ENCODE measurements at places on chromosomes 16 and 17. TPM values are rescaled to one million over a fixed set of nuclear protein-coding genes. Genes with fewer than 3 reads are reported as not detected.

DNA sequence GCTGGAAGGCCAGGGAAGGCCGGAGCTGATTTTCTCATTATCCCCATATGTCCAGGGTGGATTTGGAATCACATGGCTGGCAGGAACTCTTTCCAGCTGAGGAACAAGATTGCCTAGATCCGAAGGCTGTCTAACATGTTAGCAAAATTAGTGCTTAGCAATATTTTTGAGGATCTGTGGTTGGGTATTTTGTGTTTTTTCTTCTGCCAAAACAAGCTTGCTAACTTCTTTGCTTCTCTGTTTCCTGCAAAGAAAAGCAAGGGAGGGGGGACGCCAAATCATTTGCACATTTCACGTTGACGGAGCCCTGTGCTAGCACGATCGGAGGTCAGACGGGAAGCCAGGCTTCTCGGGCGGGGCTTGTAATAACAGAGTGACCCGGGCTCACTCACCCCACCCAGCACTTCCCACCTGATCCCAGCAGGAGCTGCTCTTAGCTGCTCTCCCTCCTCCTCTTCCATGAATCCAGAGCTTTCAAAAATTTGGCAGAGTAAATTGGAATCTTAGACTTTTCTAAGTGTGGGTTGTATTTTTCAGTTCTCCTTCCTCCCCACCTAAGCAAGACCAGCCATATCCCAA lies 33.3 kb upstream of the FOXF1 start:
- no peak for DNase-seq

DNA sequence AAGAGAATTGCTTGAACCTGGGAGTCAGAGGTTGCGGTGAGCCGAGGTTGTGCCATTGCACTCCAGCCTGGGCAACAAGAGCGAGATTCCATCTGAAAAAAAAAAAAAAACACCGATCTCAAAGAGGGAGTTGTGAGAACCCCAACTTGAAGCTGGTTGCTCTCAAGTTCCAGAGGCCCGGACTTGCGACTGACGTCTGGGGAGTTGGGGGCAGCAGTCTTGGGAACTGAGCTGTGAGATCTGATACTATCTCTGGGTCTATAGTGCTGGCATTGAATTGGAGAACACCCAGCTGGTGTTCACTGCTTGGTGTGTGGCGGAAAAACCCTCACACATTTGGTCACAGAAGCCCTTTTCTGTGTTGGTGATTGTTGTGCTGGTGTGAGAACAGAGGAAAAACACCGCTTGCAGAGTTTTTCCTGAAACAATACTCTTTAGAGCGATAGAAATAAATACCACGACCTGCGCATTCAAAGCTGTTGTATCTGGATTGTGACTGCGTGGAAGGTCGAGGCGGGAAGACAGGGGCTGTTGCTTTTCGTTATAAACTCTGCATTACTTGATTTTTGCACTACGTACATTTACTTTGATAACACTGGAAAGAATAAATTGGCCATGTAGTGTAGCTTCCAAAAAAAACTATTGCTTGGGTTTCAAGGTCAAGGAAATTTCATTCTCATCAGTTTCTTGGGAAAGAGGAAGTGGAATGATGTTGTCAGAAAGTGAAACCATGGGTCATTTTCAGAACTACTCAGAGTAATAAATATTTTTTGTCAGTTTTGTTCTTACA lies 8.8 kb downstream of the SCIMP start:
- DNase-seq, result no peak

GABARAPL2 gene
- total RNA-seq, result 59.0 TPM

TRIM72 gene
- not detected for total RNA-seq

CMIP gene
- total RNA-seq, result 4.7 TPM
